ENCODE measurements at places on chromosomes 4 and X.

DNA sequence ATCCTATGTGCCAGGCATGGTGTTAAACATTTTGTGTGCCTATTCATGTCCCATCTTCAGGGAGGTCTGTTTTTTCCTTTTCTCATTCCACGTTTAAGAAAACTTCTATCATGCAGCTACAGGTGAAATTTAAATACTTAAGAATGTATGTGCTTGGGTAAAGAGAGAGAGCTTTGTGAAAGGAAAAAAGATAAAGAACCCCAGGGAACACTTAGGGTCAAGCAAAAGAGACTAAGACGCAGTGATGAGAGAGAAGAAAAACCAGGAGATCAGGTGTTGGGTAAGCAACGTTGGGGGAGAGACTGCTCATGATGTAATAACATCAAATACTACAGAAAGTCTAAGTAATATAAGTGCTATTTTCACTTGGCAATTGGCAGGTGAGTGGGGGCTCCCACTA is 253.7 kb downstream of the GRXCR1 start:
- DNase-seq: no peak

- DNase-seq: no peak
Measured at GRCh38 chr4:165464813-165465381, 86.1 kb downstream of the CPE start.

DNA sequence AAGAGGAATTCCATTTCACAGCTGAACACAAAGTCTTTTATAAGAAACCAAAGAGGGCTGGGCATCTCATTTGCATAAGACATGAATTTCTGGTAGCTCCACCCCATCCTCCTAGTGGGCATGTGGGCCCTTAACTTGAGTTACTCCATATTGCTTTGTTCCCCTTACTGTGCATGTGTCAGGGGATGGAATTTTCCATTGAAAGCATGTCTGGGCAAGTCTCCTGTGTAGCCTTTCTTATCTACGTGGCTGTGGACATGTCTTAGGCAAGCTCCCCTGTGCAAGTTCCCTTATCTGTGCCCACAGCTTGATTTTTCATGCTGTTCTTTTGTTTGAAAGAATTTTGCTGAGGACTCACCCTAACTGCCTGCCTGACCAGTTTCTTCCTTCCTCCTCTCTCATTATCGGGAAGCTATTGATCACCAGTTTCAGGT is 123.5 kb upstream of the JADE1 start:
- DNase-seq: no peak

DNA sequence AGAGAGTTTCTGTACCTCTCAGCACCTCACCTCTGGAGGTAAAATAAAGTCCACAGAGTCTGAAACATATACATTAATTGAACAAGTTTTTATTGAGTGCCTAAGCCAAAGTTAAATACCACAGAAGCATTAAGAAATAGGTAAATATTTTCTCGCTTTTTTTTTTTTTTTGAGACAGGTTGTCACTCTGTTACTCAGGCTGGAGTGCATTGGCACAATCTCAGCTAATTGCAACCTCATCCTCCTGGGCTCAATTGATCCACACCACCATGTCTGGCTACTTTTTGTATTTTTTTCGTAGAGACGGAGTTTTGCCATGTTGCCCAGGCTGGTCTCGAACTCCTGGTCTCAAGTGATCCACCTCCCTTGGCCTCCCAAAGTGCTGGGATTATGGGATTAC is 10.1 kb upstream of the FNIP2 start:
- no peak for DNase-seq

DNA sequence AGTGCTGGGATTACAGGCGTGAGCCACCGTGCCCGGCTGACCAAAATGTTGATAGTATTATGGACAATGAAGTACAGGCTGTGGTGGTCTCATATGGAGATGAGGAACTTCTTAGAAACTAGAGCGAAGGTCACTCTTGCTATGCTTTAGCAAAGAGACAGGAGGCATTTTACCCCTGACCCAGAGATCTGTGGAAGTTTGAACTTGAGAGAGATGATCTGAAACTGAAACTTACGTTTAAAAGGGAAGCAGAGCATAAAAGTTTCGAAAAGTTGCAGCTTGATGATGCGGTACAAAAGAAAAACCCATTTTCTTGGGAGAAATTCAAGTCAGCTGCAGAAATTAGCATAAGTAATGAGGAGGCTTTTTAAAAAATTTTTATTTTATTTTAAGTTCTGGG is 8.5 kb upstream of the CTAG2 start:
- no peak for DNase-seq

- no peak for DNase-seq
Measured at GRCh38 chr4:76896614-76897535, 1.1 kb downstream of the SOWAHB start.

DNA sequence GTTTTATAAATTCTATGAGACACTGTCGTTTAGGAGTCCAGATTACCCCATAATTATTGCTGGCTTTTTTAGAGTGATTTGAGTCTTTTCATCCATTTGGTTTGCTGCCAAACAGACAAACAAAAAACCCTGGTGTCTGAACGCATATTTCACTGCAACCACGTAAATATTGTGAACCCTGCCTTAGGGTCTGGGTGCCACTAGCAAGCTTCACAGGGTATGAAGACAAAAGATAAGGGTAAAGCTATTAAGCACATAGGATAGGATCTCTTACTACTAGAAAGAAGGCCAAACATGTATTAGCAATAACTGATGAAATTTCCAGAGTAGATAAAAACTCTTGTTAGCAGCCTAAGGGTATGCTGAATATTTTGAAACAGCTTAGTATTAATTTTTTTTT is 143.3 kb downstream of the BANK1 start:
- no peak for DNase-seq

GRCh38 chr4:155042014-155042413 is 166.4 kb upstream of the NPY2R start:
- no peak for DNase-seq

DNA sequence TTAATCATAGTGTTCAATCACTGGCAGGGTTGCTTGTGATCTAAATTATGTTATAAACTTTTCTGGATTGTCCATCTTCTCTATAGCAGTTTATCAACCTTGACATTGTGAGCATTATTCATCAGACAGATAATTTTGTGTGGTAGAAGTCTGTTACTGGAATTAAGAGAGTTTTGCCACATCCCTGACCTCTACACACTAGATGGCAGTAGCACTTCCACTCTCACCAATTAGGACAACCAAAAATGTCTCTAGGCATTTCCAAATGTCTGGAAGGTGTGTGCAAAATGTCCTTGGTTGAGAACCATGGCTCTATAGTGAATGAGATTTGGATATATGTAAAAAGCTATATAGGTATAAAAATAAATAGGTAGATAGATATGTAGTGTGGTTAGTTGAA is 324.1 kb upstream of the FAM47C start:
- no peak for DNase-seq

- DNase-seq: no peak
Measured at GRCh38 chr4:143399113-143399949, 62.7 kb downstream of the GAB1 start.

DNA sequence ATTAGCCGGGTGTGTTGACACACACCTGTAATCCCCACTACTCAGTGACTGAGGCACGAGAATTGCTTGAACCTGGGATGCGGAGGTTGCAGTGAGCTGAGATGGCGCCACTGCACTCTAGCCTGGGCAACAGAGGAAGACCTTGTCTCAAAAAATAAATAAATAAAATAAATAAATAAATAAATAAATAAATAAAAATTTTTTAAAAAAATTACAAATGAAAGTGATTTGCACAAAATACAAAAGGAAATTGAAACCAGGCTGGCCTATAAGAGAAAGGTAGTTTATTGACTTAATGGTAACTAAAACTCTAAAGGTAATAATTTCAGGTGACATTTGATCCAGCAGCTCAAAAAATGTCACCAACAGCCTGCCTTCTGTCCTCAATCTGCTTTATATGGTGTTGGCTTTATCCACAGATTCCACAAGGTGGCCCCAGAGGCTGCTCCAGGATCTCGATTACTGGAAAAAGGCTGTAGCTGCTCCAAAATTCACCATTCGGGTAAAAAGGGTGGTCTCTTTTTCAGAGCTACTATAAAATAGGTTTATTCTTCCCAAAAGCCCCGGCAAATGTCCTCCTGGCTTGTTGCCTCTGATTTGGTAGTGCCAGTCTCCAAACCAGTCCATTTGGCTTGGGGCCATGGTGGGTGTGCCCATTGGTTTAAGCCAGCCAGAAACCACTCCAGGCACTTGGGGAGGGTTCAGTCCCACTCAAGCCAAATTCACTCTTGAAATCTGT is 61.4 kb upstream of the TRIM2 start:
- DNase-seq: no peak

DNA sequence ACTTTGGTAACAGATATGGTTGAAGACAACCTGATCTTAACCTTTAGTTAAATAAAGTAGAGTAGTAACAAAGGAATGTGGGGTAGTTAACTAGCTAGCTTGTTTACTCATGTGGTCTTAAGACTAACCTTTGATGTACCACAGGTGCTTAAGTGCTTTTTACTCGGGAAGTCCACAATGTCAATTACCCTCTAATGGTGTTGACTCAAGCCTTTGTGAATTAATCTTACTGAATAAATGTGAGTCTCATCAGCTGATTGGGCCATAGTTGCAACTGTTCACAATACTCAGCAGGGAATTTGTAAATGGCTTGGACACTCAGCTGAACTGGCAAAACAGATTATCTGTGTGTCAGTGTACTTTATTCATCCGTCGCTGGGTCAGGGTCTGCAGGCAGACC is 119.0 kb upstream of the UGT8 start:
- no peak for DNase-seq

DNA sequence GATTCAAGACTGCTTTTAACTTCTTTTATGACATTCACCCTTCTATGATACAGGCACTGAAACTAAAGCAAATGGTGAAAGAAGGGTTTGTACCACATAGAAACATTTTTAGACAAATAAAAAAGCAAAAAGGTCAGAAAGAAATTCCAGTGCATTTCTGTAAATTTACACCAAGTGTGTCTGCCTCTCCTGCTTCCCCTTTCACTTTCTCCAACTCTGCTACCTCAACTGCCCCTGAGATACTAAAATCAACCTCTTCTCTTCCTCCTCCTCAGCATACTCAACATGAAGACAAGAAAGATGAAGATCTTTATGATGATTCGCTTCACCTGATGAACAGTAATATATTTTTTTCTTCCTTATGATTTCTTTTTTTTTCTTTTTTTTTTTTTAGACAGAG is 187.9 kb downstream of the LRBA start:
- DNase-seq: no peak

GRCh38 chr4:102447413-102447812 is 53.7 kb upstream of the NFKB1 start:
- DNase-seq: no peak

DNA sequence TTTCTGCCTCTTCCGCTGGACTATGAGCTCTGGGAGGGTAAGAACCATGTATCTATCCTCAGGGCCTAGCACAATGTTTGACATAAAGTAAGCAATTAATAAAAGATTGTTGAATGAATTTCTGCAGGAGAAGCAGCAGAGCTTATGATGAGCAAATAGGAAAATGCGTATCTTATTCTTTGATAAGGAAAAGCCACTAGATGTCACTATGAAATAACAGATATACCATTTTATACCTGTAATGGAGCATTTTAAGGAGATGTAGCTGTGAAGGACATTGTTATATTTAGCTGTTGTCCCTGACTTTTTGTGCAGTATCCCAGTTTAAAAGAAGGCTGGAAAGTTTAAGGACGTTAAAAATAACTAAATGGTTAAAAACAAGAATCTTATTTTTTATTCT is 147.2 kb upstream of the MBNL3 start:
- DNase-seq: no peak

- DNase-seq: no peak
Measured at GRCh38 chrX:42577936-42578470, 200.0 kb downstream of the PPP1R2C start.

GRCh38 chr4:129899849-129900248 is 803.9 kb downstream of the C4orf33 start:
- no peak for DNase-seq
